Activated B cell treated with CpG ODN at 0.5 μM for 24 hours (primary cell): ENCODE measurements at places on chromosomes 13 and 19. TPM values are rescaled to one million over a fixed set of nuclear protein-coding genes. Genes with fewer than 3 reads are reported as not detected.

DNA sequence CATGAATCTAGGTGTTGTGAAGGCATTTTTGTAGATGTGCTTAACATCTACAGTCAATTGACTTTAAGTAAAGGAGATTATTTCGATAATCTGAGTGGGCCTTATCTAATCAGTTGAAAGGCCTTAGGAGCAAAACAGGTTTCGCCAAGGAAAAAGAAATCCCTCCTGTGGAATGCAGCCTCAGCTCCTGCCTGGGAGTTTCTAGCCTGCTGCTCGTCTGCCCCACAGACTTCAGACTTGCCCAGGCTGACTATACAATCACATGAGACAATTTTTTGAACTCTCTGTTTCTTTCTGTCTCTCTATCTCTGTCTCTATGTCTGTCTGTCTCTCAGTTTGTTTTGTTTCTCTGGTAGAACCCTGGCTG is 312.5 kb downstream of the OLFM4 start:
- no peak overlapping the region for H3K27ac ChIP-seq
- H3K4me1 ChIP-seq, result no peaks in the 10 kb centered on the region
- no peak overlapping the region for H3K4me3 ChIP-seq
- H3K36me3 ChIP-seq, result no peaks in the 10 kb centered on the region

GRCh38 chr13:30673669-30674521 is 56.2 kb downstream of the USPL1 start:
- H3K4me3 ChIP-seq, result peak overlapping the region; percentile 92
- peak overlapping the region; percentile 92 for H3K27ac ChIP-seq
- DNase-seq, result peak; percentile 94
- no peaks in the 10 kb centered on the region for H3K27me3 ChIP-seq
- H3K36me3 ChIP-seq, result peaks cover 3% of the 10 kb centered on the region

CYP4F2 gene
- total RNA-seq, result not detected in 2 replicates

DNA sequence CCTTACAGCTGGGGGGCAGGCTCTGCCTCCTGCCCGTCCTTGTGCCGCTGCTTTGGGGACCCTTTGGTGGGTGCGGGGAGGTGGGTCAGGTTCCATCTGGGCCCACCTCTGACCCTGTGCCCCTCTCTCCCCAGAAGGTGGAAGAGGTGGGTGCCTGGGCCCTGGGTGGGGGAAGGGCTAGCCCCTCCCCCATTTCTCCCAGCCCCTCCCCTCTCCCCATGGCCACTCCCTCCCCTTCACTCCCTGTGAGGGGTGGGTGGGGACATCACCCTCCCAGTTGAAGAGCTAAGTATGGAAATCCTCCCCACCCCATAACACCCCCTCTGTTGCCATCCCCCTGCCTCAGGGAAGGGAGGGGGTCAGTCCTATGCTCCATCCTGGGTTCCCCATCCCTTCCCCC is 14.2 kb downstream of the ARHGEF1 start:
- DNase-seq, result no peak
- no peaks in the 10 kb centered on the region for H3K27me3 ChIP-seq
- H3K36me3 ChIP-seq, result peaks cover 71% of the 10 kb centered on the region
- peaks cover 9% of the 10 kb centered on the region for H3K4me1 ChIP-seq
- H3K27ac ChIP-seq, result no peak overlapping the region

DNA sequence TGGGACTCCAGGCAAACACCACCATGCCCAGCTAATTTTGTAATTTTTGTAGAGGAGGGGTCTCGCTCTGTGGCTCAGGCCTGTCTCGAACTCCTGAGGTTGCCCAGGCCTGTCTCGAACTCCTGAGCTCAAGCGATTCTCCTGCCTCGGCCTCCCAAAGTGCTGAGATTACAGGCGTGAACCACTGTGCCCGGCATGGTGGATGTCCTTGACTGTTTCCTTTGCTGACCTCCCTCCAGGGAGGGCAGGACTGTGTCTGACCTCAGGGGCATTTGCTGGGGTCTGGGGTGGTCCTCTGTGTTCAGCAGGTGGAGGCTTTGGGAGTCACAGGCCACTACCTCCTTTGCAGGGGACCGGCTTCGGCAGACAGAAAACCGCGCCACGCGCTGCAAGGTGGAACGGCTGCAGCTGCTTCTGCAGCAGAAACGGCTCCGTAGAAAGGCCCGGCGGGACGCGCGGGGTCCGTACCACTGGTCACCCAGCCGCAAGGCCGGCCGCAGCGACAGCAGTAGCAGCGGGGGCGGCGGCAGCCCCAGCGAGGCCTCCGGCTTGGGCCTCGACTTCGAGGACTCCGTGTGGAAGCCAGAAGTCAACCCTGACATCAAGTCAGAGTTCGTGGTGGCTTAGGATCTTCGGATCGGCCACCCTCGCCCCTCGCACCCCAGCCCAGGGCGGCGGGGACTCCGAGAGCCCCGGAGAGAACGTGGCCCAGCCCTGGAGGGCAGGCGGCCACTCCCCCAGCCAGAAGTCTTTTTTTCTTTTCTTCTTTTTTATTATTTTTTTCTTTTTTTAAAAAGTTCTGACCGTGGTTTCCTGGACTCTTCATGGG is 8.5 kb downstream of the MIDN start:
- peak overlapping the region; percentile 48 for H3K4me3 ChIP-seq
- no peak for DNase-seq
- H3K4me1 ChIP-seq, result peaks cover 72% of the 10 kb centered on the region
- peak overlapping the region; percentile 76 for H3K27ac ChIP-seq
- no peaks in the 10 kb centered on the region for H3K27me3 ChIP-seq
- peaks cover 36% of the 10 kb centered on the region for H3K36me3 ChIP-seq

FFAR1 gene
- 5.1 and 6.0 TPM in 2 replicates for total RNA-seq

ZNF135 gene
- total RNA-seq, result 5.8 and 7.5 TPM in 2 replicates

- no peak overlapping the region for H3K27ac ChIP-seq
- no peak overlapping the region for H3K4me3 ChIP-seq
- no peak for DNase-seq
- no peaks in the 10 kb centered on the region for H3K27me3 ChIP-seq
- no peaks in the 10 kb centered on the region for H3K36me3 ChIP-seq
- no peaks in the 10 kb centered on the region for H3K4me1 ChIP-seq
These were observed 848.1 kb downstream of the SLITRK6 start for GRCh38 chr13:84951128-84951527.

DNA sequence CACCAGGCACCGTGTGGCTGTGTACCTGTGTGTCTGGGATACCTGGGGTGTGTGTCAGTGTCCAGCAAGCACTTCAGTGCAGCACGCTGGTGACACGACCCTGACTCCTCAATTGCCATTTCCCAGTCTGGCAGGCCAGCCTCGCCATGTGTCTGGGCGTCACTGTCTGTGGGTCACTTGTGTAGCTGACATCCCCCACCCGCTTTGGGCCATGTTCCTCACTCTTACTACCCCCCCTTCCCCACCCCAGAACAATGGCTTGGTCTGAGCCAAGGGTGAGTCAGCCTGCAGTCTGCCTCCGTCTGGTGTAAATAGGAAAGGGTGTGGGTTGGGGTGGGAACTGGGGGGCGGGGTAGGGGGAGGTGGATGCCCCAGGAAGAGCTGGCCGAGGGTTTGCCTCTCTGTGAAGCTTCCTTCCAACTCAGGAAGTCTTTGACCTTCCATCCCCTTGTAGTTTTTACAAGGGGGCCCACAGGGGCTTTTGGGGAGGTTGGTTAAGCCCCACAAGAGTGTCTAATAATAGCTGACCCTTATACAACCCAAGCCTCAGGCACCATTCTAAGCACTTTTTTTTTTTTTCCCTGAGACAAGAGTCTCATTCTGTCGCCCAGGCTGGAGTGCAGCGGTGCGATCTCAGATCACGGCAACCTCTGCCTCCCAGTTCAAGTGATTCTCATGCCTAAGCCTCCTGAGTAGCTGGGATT is 17.6 kb downstream of the NOVA2 start:
- H3K27ac ChIP-seq, result no peak overlapping the region
- peaks cover 38% of the 10 kb centered on the region for H3K27me3 ChIP-seq
- H3K4me1 ChIP-seq, result peaks cover 9% of the 10 kb centered on the region
- no peaks in the 10 kb centered on the region for H3K36me3 ChIP-seq

GTF2F1 gene
- total RNA-seq, result 67.6 and 68.1 TPM in 2 replicates

GRCh38 chr19:16207490-16208025 is 9.8 kb downstream of the AP1M1 start:
- peaks cover 85% of the 10 kb centered on the region for H3K36me3 ChIP-seq
- H3K4me3 ChIP-seq, result no peak overlapping the region
- H3K27ac ChIP-seq, result no peak overlapping the region
- DNase-seq, result no peak
- peaks cover 15% of the 10 kb centered on the region for H3K4me1 ChIP-seq

DNA sequence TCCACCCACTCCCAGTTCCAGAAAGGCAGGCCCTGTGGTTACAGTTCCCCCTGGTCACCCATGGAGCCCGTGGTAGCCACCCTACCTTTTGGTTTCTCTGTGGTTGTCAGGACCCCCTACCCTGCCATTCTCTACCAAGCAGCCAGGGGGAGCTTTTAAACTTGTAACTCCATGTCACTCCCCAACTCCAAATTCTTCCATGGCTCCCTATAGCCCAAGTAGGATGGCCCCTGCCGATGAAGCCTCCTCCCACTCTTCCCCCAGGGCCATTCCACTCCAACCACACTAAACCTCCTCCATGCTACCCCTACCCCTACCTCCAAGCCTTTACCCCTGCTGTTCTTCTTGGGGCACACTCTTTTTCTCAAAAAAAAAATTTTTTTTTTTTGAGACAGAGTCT is 2.2 kb downstream of the S1PR2 start:
- H3K36me3 ChIP-seq, result no peaks in the 10 kb centered on the region
- peak overlapping the region; percentile 44 for H3K4me3 ChIP-seq
- DNase-seq, result no peak
- H3K4me1 ChIP-seq, result peaks cover 34% of the 10 kb centered on the region
- no peaks in the 10 kb centered on the region for H3K27me3 ChIP-seq
- H3K27ac ChIP-seq, result no peak overlapping the region

GRCh38 chr13:57925250-57925649 is 293.7 kb downstream of the PCDH17 start:
- no peaks in the 10 kb centered on the region for H3K4me1 ChIP-seq
- no peak overlapping the region for H3K27ac ChIP-seq
- no peaks in the 10 kb centered on the region for H3K36me3 ChIP-seq
- no peak for DNase-seq
- H3K4me3 ChIP-seq, result no peak overlapping the region
- no peaks in the 10 kb centered on the region for H3K27me3 ChIP-seq

DNA sequence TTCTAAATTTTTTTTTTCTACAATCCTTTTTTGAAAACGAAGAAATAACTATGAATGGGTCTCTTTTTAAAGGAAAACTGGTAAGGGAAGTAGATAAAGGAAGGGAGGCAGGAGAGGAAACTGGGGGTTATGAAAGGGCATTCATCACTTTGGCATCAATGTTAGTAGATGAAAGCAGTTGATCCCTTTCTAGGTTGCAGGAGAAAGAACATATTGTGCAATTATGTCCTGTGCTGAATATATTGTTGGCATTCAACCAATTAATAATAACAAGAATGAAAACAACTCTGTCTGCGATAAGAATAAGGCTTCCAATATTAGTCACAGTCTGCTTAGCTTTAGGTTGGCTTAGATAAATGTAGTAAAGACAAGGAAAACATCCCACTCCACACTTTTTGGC is 796.8 kb upstream of the KLHL1 start:
- H3K27me3 ChIP-seq, result no peaks in the 10 kb centered on the region
- no peak overlapping the region for H3K4me3 ChIP-seq
- no peaks in the 10 kb centered on the region for H3K4me1 ChIP-seq
- no peak overlapping the region for H3K27ac ChIP-seq

DNMT1 gene
- total RNA-seq, result 136 and 156 TPM in 2 replicates

DNA sequence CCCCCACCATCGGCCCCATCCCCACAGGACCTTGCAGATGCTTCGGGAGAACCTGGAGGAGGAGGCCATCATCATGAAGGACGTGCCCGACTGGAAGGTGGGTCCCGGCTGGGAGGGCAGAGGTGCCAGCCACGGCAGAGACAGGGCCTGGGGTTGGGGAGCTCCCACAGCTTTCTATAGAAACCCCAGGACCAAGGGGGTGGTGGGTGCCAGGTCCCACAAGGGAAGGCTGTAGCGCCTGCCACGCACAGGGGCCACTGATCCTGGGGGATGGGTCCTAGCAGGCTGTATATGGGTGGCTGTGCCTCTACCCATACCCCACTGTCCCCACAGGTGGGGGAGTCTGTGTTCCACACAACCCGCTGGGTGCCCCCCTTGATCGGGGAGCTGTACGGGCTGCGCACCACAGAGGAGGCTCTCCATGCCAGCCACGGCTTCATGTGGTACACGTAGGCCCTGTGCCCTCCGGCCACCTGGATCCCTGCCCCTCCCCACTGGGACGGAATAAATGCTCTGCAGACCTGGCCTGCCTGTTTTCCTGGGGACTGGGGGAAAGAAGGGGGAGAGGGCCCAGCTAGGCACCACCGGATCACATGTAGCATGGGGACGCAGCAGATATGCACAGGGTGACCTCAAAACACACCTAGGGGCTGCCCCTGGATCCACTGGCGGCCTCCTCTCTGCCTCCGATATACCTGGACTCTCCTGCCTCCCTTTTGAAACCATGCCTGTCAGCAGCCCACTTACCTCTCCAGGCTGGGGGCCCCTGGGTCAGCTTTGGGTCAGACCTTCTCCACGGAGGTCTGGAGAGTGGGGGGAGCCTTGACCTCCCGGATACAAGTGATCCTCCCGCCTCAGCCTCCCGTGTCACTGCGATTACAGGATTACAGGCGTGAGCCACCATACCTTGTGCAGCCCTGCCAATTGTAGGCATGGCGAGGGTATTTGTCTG is 761 bp upstream of the YJEFN3 start:
- DNase-seq, result no peak
- H3K27ac ChIP-seq, result no peak overlapping the region
- H3K4me3 ChIP-seq, result no peak overlapping the region
- H3K36me3 ChIP-seq, result peaks cover 41% of the 10 kb centered on the region
- peaks cover 36% of the 10 kb centered on the region for H3K4me1 ChIP-seq
- no peaks in the 10 kb centered on the region for H3K27me3 ChIP-seq

- no peaks in the 10 kb centered on the region for H3K36me3 ChIP-seq
- DNase-seq, result no peak
- peaks cover 13% of the 10 kb centered on the region for H3K27me3 ChIP-seq
- H3K4me3 ChIP-seq, result no peak overlapping the region
These were observed 24.1 kb downstream of the LGALS16 start for GRCh38 chr19:39679791-39680168.

DNA sequence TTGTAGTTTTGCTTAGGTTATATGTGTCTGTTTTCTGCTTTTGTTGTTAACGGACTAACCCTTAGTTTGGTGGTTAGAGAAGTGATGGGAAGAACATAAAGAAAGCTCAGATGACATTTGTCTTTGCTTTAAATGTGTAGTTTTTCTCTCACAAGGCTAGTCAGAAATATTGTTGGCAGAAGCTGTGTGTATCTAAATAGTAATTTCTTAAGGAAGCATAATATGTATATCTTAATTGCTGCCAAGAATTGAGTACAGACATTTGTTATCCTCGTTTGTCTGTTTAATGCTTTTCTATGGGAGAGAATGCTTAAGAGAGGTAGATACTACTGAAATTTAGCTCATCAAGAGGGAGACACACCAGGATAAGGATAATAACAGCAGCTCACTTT is 2.7 kb downstream of the RGCC start:
- H3K4me1 ChIP-seq, result peaks cover 56% of the 10 kb centered on the region
- DNase-seq, result no peak
- H3K27me3 ChIP-seq, result peaks cover 35% of the 10 kb centered on the region
- H3K36me3 ChIP-seq, result no peaks in the 10 kb centered on the region
- H3K4me3 ChIP-seq, result no peak overlapping the region

- no peaks in the 10 kb centered on the region for H3K4me1 ChIP-seq
- H3K4me3 ChIP-seq, result no peak overlapping the region
- no peak for DNase-seq
These were observed 275.3 kb downstream of the TEX29 start for GRCh38 chr13:111595791-111596190.
